ENCODE measurements at places on chromosomes 12 and 14. TPM values are rescaled to one million over a fixed set of nuclear protein-coding genes. Genes with fewer than 3 reads are reported as not detected.
A peak's percentile ranks its signal among the peaks of the same experiment; 100 is the strongest.

ANKS1B gene
- not detected for total RNA-seq

CELA1 gene
- total RNA-seq, result not detected

NRXN3 gene
- not detected for total RNA-seq

PDE3A gene
- not detected for total RNA-seq

TMPRSS12 gene
- total RNA-seq, result not detected

FERMT2 gene
- 2.3 TPM for total RNA-seq

PTPN6 gene
- 467 TPM for total RNA-seq

GLI1 gene
- total RNA-seq, result 0.56 TPM

OR4M1 gene
- total RNA-seq, result not detected

TSHR gene
- total RNA-seq, result not detected

DNA sequence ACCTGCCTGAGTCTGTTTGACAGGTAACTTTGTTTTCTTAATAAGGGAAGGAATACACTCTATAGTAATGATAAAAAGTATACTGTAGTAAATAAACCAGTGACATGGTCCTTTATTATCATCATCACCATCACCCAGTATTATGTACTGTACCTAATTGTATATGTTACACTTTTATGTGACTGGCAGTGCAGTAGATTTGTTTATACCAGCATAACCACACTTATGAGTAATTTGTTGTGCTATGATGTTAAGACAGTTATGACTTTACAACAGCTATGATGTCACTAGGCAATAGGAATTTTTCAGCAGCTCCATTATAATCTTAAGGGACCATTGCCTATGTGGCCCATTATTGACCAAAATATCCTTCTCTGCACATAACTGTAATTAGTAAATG lies 155.0 kb downstream of the NUBPL start:
- no peak for DNase-seq

DNA sequence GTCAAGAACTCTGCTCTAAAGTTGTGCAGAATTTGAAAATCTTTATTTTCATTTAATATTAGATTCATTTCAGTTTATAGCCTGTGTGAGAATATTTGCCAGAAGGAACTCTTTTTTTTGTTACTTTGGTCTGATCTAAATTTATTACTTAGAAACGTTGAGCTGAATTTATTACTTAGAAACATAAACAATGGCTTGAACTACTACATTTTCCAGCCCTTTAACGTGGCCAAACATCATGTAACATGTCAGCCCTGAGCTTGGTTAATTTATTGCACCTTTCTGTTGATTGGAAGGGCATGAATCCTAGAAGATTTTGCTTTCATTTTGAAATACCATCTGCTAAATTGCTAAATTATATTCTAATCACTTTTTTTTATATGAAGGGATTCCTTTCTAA lies 241.4 kb downstream of the TMEM117 start:
- DNase-seq, result no peak

GRCh38 chr14:60805841-60806430 lies 71.4 kb downstream of the MNAT1 start:
- no peak for DNase-seq

- DNase-seq, result no peak
These were observed 222.9 kb downstream of the CPNE8 start for GRCh38 chr12:38682521-38682920.

- DNase-seq, result no peak
These were observed 69.1 kb downstream of the TMEM260 start for GRCh38 chr14:56648508-56649301.

DNA sequence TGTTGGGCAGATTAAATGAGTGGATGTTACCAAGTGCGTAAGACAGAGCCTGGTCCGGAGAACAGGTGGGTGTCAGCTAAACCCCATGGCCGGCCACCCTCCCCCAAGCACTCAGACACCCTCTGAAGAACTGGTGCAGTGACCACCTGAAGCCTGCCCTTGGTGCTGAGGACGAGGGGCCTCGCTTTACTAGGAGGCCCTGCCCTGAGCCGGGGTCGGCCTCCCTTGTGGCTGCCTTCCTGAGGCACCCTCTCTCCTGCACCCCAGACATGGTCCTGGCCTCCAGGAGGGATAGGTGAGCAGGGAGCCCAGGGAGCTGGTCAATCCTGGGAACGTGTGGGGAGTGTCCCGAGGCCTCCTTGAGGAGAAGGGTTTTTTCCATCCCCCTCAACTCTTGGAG lies 4.9 kb upstream of the KIF26A start:
- DNase-seq, result no peak

DNA sequence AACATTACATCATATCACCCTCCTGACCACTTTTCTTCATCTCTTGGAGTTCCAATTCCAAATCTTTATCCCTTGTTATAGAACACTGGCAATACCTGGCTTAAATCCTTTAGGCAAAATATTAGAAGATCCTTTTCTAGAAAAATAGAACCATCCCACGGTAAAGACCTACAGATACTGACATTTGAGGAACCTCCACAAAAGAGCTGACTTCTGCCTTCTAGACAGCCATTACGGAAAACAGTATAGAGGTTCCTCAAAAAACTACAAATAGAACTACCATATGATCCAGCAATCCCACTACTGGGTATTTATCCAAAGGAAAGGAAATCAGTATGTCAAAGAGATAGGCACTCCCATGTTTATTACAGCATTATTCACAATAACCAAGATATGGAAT lies 241.7 kb upstream of the AMIGO2 start:
- DNase-seq, result no peak

- DNase-seq, result no peak
These were observed 16.2 kb downstream of the NOXRED1 start for GRCh38 chr14:77407158-77407557.

- DNase-seq, result no peak
These were observed 232.0 kb downstream of the PPM1H start for GRCh38 chr12:62703011-62703380.

DNA sequence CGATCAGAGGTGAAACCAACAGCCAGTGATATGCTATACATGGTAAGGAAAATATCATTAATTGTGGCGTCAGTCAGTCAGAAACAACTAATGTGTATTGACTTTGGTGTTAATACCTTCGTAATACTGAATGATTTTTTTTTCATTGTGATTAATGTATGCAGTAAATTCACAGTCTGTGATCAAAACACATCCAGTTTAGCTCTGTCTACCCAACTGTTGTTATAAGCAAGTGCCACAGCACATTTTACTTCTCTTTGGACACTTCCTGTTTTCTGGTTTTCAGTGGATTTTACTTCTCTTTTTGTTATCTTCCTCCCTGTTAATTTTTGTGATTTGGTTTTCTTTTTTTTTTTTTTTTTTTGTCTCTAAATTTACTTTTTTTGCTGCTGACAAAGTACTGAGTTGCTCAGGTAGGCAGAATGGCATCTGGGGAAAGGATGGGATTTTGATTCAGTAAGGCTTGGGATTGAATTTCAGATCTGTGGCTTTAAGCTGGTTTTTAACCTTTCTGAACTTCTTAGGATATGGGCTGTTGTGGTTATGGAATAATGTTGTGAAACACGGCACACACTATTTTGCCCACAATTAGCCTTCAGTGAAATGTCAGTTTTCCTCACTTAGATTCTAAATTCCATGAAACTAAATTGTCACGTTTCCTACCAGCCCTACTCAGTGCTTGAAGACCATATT lies 604 bp downstream of the GLIPR1 start:
- DNase-seq, result no peak

DNA sequence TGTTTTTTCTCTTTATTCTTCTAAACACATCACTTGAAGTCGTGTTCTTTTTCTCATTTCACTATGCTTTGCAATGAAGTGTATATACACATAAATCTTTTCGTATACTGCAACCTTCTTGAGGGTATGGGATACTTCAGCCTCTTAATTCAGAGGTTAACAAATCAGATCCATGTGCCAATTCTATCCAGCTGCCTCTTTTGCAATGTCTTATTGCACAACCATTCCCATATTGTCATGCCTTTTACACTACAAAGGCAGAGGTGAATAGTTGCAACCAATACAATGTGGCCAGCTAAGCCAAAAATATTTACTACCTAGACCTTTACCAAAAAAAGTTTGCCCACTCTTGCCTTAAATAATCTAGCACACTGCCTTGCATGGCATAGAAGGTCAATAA lies 224.5 kb upstream of the FOXG1 start:
- DNase-seq, result no peak

DNA sequence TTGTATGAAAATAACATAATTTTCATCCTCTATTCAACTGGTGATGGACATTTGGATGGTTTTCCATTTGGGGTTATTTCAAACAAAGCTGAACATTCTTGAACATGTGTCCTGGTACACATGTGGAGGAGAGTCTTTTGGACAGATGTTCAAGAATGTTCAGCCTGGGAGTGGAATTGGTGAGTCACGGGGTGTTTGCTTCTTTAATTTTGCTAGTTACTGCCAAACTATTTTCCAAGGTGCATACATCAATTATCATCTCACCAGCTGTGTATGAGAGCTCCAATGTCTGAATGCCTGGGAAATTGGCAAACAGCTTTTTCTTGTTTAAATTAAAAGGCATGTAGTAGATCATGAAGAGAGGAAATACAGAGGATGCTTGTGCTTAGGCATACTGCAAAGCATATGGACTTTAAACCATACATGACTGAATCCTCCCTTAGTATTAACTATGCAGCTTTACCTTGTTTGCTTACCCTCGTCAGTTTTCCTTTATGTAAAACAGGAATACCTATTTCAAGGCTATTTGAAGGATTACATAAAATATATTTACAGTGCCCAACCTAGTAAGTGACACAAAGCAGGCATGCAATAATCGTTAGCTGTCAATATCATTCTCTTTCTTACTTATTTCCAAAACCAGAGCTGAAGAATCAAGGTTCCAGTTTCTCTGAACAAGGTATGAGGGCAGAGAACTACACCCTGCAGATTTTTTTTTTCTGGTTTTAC lies 152.1 kb downstream of the ITPR2 start:
- no peak for DNase-seq

GRCh38 chr12:24185782-24186181 lies 236.3 kb upstream of the SOX5 start:
- no peak for DNase-seq

GRCh38 chr12:20403230-20403629 lies 34.9 kb downstream of the PDE3A start:
- no peak for DNase-seq

DNA sequence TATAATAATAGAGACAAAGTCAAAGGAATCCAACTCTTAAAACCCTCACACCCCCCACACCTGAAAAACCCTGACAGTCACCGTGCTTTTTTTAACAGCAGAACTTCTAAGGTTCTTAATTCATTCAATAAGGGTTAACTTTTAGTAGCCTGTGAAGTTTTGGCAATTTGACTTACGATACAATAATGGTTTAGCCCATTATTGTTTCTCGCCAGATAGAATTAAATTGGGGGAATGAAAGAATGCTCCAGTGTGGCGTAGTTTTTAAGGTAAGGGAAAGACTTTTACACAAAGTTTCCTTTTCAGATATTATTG lies 604 bp upstream of the MAGOHB start:
- no peak for DNase-seq

DNA sequence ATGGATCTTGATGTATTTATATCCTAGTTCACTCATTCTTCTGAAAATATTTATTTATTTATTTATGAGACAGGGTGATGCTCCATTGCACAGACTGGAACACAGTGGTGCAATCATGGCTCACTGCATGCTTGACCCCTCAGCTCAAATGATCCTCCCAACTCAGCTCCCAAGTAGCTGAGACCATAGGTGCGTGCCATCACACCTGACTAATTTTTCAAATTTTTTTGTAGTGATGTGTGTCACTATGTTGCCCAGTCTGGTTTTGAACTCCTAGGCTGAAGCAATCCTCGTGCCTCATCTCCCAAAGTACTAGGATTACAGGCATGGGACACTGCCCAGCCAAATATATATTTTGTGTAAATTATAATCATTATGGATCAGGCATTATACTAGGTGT lies 595.6 kb upstream of the ATP2B1 start:
- no peak for DNase-seq

GRCh38 chr12:68349921-68350606 lies 17.9 kb upstream of the MDM1 start:
- DNase-seq, result no peak

DNA sequence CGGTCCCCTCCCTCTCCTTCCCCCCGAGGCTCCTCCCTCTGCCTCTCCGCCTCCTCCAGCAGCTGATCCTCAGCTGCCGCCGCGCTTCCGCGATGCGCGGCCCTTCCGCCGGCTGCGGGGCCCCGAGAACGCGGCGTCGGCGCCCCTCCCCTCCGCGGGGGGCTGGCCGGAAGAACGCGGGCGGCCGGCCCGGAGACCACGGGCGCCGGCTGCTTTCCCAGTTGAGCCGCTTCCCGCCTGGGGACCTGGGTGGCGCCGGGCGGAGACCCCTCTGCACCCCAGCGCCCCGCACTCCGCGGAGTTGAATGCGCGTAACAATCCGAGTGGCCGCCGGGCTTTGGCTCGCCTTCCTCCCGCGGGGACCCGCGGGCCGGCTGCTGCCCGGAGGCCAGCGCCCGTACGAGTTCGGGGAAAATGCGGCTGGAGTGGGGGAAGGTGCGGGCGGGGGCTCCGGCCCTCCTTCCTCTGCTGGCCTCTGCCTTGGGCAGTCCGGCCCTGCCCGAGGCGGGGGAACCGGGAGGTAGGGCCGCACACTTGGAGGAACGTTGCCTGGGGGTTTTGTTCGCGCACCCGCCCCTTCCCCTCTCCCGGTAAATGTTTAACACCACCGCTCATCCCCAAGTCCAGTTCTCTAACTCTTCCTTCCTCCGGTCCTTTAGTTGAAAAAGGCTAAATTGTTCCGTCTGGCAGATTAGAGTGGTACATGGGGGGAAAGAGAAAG lies 393 bp upstream of the DCAF5 start:
- peak; percentile 91 for DNase-seq

- no peak for DNase-seq
These were observed 87.3 kb upstream of the E2F7 start for GRCh38 chr12:77152623-77153193.

- no peak for DNase-seq
These were observed 16.3 kb downstream of the CREBL2 start for GRCh38 chr12:12628013-12628412.

GRCh38 chr12:96047229-96048211 lies 12.1 kb upstream of the LTA4H start:
- DNase-seq, result peak; percentile 4

DNA sequence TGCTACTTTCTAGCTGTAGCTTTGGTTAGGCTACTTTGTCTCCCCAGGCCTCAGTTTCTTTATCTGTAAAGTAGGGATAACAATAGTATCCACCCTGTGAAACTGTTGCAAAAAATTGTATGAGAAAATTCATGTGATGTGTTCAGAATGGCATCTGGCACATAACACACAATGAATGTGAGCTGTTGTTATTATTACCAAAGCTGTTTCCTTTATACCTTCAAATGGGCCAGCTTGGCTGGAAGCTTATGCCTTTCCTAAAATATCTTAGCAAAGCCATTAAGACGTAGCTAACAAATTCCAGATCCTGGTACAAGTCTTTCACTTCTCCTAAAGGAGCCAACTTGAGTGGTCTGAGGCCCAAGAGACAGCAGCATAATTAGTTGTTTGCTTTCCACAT lies 25.2 kb upstream of the MANSC4 start:
- DNase-seq, result no peak

DNA sequence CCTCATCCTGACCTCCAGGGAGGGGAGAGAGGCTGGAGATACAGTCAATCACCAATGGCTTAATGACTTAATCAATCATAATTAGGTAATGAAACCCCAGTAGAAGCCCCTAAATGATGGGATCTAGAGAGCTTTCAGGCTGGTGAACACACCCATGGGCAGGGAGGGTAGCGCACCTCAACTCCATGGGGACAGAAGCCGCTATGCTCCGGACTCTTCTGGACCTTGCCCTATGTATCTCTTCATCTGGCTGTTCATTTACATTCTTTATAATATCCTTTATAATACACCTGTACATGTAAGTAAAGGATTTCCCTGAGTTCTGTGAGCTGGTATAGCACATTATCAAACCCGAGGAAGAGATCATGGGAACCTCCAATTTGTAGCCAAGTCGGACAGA lies 205.9 kb downstream of the STXBP6 start:
- no peak for DNase-seq

GRCh38 chr12:71218616-71219015 lies 60.8 kb upstream of the TSPAN8 start:
- DNase-seq, result no peak
